ENCODE measurements at places on chromosomes 6 and 20.

DNA sequence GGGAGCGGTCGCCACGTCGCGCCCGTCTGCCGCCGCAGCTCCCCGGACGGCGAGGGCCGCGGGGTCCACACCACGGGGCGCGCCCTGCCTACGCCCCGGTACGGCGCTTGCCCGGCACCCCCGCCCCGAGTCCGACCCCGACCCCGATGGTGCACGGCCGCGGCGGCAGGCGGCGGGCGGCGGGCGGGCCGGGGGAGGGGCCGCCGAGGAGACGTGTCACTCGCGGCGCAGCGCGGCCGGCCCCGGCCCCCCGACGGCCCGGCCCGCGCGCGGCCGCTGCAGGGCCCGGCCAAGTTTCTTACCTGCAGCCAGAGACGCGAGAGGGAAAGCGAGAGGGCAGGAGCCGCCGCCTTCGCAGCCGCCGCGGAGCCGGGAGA, 328 bp downstream of the RRBP1 start:
- DNase-seq: no peak

DNA sequence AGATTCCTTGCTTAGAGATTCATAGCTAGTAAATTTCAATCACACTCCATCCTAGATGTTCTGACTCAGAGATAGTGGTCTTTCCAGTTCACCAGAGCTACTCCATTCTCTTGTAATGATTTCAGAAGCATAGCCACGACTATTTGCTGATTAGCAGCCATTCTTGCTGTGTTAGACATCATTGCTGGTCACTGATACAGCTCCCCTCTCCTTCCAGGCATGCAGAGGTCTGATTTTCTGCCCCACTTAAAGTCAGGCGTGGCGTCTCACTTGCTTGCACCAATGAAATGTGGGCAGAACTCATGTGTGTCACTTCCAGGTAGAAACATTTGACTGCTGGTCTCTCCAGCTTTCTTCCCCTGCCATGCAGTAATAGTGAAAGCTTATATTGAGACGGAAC, 168.9 kb upstream of the JARID2 start:
- no peak for DNase-seq

DNA sequence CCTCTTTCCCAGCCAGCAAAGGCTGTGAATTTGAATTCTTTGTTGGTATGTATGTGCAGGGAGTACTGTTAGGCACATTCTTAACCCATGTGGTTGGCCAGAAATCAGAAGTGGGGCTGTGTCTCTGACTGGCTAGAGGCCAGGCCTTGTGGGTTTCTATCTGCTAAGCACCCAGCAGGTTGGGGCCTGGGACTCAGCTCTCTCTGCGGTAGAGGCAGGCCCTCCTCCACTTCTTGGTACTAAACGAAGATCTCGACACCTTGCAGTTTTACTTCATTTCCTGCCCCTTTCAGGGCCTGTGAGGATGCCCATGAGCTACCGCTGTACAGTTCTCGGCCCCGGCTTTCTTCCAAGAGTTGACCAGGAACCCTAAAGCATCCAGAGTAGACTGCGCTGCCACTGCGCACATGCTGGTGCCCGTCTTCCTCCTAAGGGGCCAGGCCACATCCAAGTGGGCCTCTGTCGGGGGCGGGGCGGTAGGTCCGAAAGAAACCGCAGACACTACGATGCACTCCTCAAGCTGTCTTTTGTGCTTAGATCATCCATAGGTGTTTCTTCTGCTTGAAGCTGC, 51.1 kb downstream of the TCP11 start:
- no peak for DNase-seq

DNA sequence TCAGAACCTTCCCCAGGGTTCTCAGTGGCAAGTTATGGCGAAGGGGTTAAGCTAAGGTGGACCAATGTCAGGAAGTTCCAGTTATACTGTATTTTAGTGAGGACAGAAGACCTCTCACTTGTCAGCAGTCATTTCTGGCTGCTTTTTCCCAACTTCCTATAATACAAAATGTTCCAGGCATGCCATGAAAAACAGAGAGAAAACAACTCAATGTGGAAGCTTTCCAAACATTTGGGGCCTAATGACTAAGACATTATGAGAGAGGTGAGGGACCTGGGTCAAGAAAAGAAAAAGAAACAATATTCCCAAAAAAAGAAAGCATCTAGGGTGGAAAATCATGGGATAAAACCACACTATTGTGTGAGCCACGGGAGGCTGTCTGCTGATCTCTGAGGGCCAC, 99.9 kb upstream of the MAP3K4 start:
- DNase-seq: no peak

GRCh38 chr20:1371830-1372539, 20.9 kb downstream of the FKBP1A start:
- DNase-seq: no peak

GRCh38 chr6:116316772-116317467, 37.2 kb upstream of the TSPYL1 start:
- no peak for DNase-seq

DNA sequence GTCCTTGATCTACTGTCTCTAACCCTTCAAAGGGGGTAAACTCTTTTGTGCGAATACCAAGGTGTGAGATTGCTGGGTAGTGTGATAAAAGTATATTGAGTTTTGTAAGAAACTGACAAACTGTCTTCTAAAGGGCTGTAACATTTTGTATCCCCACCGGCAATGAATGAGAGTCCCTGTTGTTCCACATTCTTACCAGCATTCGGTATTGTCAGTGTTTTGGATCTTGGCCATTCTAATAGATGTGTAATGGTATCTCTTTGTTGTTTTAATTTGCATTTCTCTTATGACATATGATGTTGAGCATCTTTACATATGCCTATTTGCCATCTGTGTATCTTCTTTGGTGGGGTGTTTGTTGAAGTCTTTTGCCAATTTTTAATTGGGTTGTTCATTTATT, 1090.7 kb downstream of the KIF16B start:
- DNase-seq: no peak

- DNase-seq: peak; percentile 54
These were observed 361.0 kb downstream of the CD83 start for GRCh38 chr6:14478381-14479225.

Data from inflammatory macrophage treated with lipopolysaccharide for 1 hour (primary cell).